ENCODE measurements at places on chromosomes 2 and 18.

DNA sequence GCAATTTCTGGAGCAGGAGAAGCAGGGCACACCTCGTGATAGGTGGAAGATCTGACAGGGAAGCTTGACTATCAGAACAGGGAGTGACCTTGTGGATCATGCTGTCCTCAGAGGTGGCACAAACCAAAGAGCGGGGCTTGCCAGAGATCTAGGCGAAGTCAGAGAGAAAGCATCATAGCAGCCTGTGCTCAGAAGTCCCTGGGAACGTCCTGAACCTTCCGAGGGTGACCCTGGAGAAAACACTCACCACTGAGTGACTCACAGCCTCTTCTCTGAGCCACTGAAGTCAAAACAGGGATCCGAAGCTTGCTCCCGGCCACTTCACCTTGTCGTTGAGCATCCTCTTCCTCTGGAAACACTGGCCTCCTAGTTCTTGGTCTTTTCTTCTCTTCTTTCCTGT is 56.7 kb downstream of the IL1R2 start:
- DNase-seq: no peak

DNA sequence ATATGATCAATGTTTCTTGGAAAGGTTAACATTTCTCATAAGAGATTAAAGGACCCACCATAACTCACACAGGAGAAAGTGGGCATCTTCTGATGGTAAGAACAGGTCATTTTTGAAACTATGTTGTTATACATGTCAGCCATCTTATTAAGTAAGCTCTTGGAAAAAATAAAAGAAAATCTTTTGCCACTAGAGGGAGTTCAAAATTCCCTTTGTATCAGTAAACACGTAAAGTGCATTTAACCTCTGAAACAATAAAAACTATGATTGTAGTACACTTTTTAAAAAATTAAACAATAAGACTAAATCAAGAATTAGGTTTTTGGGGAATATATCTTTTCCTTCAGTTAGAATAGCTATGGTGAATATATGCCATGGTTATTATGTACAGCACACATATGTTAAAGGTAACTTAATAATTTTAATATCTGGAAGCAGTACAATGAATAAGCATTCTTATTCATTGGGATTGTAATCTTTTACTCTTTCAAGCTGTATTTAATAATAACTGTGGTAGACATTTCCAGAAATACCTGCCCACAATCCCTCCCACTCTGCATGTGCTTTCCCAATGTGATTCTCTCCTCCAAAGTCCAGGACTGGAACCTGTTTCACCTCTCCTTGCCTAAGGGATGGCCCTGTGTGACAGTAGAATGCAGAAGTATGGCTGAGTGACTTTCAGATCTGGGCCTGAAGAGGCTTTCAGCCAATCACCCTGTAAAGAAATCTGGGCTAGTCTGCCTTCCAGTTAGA is 64.2 kb downstream of the RBMS1 start:
- no peak for DNase-seq

DNA sequence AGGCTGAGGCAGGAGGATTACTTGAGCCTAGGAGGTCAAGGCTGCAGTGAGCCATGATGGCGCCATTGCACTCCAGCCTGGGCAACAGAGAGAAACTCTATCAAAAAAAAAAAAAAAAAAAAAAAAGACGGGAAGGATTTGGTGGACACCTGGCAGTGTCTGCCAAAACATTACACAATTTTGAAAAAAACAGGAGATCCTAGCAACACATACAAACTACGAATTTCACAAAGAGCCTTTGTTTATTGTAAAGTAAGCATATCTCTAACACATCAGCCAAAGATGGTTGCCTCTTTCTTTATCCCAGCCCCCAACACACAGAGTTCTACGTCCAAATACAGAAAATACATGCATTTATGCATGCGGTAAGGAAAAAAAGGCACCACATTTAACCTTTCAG is 7.6 kb downstream of the GPR45 start:
- no peak for DNase-seq

DNA sequence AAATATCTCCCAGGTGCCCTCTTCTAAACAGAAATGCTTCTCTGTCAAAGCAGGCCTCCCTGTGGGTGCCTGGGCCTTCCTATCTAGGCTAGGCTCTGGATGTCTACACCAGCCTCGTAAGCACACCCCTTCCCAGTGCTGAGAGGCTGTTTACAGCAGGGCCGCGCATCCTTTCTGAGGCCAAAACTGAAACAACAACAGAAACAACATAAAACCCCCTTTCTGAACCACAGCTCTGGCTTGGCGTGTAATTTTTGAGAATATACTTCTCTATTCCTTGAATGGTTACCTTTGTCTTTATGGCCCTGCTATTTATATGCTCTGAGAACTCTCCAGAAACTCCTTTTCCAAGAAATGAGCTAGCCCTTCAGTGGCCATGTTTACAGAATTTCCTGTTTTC is 118.4 kb downstream of the BCL2L11 start:
- DNase-seq: no peak

DNA sequence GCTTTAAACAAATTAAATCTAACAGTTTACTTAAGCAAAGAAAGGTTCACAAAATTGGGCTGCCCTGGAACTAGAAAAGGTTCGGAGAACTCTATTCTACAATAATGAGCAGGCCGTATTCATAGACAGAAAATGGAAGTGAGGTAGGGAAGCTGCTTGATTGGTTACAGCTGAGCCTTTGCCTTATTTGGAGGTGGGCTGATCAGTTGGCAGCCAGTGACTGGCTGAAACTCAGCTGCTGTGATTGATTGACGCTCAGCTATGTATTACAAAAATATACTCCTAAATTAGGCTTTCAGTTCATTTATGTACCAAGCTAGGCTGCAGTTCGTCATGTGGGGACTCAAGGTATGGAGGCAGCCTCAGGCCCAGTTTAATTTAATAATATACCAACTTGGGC is 42.3 kb upstream of the TTR start:
- no peak for DNase-seq

- no peak for DNase-seq
These were observed 590.3 kb upstream of the CNTNAP5 start for GRCh38 chr2:123434546-123435395.

DNA sequence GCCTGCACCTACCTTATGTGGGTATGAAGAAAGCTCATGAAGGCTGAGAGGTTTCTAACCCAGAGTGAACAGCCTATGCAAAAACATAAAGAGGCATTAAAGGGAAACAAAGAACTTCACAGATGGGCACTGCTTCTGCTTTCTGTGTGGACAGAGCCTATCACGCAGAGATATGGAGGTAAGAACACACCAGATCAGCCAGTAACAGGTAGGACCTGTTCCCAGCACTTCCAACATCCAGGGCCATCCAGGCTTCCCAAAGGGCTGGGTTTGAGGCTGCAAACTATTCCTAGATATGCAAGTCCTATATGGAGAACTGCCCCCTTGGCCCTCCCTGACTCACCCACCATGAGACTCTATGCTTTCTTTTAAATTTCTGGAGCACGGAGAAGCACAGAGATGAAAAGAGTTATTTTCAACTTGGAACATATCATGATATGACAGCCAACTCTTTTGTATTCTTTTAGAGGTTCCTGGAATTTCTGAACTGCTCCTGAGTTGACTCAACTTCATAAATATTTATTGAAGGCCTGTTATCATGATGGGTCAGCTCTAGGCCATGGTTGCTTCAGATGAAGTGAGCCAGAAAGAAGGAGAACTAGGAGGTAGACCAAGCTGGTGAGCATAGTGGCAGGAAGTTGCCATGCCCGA is 77.4 kb upstream of the PPP1CB start:
- DNase-seq: no peak

DNA sequence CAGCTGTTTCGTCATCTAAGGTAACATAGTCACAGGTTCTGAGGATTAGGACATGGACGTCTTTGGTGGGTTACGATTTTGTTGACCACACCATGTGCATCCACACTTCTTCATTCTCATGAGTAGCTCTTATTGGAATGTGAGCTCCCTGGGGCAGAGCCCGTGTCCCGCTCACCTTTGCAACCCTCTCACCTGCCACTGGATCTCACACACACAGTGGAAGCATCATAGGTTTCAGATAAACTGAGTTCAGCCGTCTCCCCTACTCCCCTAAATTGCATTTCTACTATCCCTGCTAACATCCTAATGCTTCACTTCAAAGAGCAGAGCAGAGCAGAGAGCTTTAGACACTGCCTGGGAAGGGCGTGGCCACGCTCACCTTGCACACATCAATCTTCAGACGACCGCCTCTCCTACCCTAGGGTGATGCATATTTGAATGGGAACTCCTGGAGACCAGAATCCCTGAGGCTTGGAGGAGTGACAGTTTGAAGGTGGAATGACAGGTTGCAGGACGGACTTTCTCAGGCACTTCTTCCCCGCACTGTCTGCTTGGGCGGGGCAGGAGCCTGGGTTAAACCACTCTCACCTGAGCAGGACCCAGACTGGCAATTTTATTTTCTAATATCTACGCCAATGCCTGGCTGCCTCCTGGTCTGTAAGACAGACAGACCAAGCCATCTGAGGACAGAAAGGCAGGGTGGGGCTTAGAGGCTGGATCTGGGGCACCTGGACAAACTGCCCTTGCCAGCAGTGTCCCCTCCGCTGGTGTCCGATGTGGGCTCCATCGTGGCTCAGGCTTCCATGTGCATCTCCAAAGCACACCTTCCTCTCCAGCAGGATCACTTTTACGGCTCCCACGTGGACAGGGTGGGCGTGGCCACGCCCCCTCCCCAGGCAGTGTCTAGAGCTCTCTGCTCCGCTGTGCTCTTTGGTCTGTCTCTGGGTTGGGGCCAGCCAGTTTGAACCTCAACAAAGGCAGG is 229.5 kb upstream of the COPS8 start:
- no peak for DNase-seq

DNA sequence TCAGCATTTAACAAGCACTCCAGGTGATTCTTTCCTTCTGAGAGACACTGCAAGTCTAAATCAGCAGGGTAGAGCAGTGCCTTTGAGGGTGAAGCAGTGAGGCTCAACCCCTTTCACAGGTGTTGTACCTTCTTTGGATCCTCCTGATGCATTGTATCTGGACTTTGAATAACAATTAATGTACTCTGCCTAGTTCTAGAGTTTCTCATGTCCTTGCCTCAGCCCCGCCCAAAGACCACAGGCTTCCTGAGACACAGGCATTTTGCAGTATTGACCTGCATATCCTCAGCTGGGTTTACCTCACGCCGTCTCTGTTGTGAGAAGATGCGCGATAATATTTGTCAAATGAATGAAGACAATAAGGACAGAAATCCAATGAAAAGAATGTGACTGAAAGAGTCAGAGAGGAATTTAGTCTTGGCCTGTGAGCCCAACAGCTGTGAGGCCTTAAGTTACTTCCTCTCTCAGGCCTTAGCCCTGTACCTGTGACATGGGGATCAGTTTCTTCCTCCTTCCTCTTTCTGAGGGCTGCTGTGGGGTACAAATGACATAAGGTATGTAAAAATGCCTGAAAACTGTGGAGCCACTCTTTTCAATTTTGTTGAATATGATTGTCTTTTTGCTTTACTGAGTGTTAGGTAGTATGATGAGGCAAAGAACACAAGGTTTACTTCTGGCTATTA is 43.7 kb downstream of the WIPF1 start:
- no peak for DNase-seq

DNA sequence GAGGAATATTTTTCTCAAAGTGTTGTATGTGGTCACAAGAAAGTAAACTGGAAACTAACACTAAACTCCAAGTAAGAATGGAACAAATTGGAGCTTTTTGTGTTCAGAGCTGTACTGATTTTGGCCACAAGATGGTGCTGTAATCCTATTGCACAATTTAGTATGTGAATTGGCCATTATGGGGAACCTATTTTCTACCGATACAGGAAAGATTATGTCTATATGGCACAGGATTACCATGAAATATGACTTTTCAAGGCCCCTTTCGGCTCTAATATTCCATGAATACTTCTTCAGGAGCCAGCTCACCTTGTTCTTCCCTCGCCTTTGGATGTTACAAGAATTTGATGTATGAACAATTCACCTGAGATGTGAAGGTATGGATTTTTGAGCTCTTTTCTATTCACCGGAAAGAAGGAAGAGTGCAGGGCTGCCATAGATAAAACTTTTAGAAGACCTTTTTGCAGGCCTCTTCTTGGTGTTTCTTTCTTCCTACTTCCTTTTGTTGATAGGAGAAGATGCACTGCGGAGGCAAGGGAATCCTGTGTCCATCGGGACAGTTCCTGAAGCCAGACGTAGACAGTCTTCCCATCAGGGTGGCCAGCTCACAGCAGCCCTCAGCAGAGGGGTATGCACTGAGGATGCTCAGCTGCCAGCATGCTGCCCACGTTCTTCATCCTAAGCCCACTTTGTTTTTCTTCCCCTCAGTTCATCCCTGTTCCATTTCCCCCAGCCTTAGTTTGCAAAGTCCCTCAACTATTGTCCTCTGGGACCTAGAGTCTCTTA is 13.3 kb downstream of the MRPL44 start:
- no peak for DNase-seq

DNA sequence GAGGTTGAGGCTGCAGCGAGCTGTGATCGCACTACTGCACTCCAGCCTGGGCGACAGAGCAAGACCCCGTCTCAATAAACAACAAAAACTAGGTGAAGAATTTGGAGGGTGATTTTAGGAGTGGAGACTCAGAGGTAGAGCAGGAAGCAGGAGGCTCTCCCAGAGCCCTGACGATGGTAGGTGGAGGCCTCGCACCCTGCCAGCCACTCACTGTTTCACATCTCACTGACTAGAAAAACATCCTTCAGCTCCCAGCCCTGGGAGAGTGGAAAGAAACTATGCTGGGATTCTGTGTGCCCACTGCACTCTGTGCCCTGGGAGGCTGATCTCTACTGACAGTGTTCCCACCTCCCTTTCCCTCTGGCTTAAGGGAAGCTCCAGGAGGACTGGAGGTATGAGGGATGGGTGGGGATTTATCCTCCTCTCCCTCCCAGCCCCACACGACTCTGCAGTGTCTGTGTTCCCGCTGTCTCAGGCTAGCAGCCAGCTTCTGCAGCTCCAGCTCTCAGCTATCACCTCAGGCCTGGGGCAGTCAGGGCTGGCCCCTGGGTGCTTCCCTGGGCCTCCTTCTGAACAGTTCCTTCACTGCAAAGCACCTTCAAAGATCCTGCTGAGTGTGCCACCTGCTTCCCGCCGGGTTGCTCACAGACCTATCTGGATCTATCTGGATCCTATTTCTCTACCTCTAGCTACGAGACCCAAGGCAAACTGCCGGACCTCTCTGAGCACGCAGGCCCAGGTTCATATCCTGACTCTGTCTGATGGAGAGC is 9.6 kb downstream of the CIB4 start:
- no peak for DNase-seq

DNA sequence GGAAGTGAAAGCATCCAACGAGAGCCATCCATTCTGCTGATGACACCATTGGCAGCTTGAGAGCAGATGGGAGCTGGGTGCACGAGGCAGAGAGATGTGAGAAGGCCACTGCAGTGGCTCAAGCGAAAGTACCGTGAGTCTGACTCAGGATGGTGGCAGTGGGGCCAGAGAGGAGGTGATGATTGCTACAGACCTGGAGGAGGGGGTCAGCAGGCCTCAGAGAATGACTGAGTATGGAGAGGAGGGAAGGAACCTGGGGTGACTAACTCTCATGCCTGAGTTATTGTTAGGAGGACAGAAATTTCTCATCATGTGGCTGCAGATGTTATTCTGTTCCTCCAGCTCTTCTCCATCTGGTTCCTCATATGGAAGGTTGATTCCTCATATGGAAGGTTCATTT is 8.8 kb upstream of the ZBTB7C start:
- DNase-seq: no peak
